NCI-H1417 treated with DMSO at 0.1 percent for 48 hours (cell line): ENCODE measurements at places on chromosomes 7 and 10.

DNA sequence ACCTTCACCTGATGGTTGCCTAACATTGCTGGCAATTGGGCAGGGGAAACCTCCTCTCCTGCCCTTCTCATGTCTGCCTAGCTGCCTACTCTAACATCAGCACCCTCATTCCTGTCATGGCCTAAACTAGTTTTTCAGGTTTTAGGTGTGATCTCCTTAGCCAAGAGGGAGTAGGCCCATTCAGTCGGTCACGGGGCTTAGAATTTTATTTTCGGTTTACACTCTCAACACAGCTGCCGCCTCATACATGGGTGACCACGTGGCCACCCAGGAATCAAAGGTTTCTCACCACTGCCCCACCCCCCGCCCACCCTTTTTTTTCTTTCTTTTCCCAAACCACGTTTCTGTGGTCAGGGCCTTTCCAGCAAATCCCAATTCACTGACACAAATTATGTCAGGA is 97.2 kb downstream of the RALA start:
- no peak for DNase-seq

GRCh38 chr7:102101926-102102325 is 184.7 kb upstream of the SH2B2 start:
- DNase-seq = no peak

- no peak for DNase-seq
These were observed 30.8 kb downstream of the SGMS1 start for GRCh38 chr10:50592961-50593418.

DNA sequence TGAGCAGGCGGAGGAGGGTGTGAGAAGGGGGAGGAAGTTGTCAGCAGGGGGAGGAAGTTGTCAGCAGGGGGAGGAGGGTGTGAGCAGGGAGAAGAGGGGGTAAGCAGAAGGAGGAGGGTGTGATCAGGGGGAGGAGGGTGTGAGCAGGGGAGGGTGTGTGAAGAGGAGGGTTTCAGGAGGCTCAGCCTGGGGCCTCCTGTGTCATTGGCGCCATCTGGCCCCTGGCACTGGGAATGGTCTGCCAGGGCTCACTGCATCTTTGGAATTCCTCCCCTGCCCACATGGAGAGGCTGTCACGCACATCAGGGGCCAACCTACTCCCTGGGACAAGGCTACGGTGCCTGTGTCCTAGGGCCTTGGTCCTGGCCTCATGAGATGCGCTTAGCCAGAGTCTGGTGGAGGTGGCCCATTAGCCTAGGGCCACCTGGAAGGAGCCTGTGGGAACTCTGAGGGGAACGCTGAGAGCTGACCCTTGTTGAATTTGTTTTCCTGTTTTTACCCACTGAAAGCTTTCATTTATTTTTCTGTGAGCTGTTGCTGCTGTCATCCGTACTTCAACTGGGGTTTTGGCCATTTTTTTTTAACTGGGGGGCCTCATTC is 18.0 kb downstream of the CAMK2B start:
- no peak for DNase-seq

GRCh38 chr7:32479574-32480200 is 10.5 kb downstream of the LSM5 start:
- no peak for DNase-seq

GRCh38 chr10:82409671-82410070 is 534.7 kb downstream of the NRG3 start:
- DNase-seq = no peak

DNA sequence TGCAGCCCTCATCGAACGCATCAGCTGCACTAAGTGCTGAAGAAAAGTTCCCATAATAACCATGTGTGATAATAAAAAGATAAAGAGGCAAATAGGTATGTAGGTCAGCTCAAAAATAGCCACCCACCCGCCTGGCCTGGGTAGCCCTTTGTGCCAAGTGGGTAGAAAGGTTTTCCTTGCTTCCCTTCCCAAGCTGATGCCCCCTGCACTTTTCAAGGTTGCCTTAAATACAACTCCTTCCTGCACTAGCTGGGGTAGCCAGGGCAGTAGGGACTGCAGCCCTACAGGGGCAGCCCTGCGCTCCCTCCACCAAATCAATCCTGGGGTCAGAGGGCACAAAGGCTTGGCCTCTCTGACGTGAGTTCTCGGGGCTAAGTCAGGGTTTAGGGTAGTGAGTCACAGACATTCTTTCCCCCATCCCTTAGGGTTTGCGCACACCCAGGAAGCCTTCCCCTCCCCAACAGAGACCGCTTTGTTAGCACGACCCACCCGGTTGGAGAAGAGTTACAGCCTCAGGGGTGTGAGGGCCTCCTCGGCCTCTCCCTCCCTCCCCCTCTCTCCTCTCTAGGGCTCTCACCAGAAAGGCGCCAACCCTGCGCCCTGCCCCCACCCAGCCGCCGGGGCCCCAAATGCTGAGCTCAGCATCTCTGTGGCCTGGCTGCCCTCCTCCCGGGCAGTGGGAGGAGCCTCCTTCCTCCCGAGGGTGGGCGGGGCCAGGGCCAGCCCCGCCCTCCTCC is 13.3 kb upstream of the DDIT4 start:
- DNase-seq = peak; percentile 25

GRCh38 chr10:644076-644942 is 45.2 kb downstream of the DIP2C start:
- no peak for DNase-seq

DNA sequence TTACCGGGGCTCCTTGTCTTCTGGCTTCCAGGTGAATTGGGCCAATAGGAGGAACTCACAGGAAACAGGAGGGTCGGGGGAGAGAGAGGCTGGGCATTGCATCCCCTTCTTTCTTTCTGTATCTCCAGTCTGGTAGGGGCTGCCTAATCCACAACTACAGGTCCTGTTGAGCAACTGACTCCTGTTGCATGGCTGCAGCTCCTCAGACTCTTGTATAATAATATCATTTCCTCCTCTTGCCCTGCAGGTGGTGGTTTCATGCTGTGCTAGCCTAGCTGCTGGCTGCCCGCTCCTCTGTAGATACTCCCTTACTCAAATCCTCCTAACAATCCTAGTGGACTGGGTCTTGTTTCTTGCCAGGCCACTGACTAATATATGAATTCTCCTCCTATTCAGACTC is 276.5 kb upstream of the SMIM30 start:
- no peak for DNase-seq

GRCh38 chr7:41002741-41003610 is 699.9 kb downstream of the INHBA start:
- no peak for DNase-seq

DNA sequence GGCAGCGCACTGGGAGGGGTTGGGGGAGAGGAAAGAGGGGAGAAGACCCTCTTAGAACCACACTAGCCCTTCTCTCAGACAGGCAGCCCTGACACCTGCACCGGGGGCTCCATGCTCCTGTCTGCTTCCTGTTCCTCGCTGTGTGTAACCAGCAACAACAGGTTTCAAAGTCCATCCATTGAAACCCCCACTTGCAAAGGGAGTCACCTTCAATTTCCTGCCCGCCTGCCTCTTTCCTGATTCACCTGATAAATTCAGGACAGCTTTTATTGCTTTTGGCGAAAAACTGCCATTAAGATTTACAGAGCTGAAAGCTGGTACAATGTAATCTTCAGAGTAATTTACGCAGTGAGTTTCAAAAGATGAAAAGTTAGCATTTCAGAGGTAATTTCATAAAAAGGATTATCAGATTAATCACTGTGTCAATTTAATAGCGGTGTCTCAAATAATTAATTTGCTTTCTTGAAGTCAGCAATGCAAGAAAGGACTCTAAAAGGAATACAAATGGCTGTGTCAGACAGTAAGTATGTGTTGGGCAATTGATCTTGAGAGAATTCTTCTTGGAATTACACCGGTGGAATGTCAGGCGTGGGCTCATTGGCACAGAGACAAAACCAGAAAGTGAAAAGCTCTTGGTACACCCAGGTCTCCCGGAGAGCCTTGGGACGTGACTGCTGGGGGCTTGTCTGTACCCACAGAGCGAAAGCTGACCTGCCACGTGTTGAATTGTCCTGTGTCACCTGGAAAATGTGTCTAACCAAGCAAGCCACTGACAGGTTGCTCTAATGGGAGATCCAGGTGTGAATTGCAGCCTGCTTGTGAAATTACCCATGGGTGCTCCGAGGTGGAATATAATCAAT is 60.7 kb downstream of the TMEM209 start:
- peak; percentile 10 for DNase-seq

- DNase-seq = no peak
These were observed 3.1 kb upstream of the HILPDA start for GRCh38 chr7:128452552-128452951.

GRCh38 chr7:113799896-113800295 is 118.9 kb downstream of the PPP1R3A start:
- peak; percentile 100 for DNase-seq

- DNase-seq = no peak
These were observed 3.0 kb upstream of the BUB3 start for GRCh38 chr10:123150986-123151736.

GRCh38 chr7:41316410-41316809 is 386.5 kb downstream of the INHBA start:
- no peak for DNase-seq

GRCh38 chr7:34138483-34138882 is 233.1 kb downstream of the BMPER start:
- DNase-seq = no peak

- no peak for DNase-seq
These were observed 83.5 kb downstream of the FAS start for GRCh38 chr10:89074120-89074519.

- no peak for DNase-seq
These were observed 32.6 kb downstream of the PDZD8 start for GRCh38 chr10:117342641-117343040.

- DNase-seq = no peak
These were observed 34.2 kb upstream of the IGFBP3 start for GRCh38 chr7:45955286-45955685.

- no peak for DNase-seq
These were observed 142.1 kb downstream of the PAXIP1 start for GRCh38 chr7:154860621-154861375.

DNA sequence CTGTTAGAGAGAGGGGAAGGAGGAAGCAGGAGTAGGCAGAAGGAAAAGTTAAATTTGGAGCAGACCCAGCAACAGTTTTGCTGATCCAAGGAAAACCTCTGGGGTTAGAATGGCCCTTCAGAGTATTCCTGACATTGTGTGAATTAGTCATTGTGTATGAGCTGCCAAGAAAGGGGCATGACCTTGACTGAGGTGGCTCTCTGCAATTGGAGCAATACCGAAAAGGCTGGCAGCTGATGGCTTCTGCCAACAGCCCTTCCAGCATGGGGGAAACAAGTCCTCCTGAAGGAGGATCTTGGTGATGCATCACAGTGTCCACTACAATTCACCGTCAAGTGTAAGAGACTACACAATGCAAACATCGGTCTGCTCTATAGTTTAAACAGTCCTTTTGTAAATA is 20.6 kb upstream of the WASL start:
- DNase-seq = no peak

- no peak for DNase-seq
These were observed 87.8 kb downstream of the NRCAM start for GRCh38 chr7:108368466-108368865.

DNA sequence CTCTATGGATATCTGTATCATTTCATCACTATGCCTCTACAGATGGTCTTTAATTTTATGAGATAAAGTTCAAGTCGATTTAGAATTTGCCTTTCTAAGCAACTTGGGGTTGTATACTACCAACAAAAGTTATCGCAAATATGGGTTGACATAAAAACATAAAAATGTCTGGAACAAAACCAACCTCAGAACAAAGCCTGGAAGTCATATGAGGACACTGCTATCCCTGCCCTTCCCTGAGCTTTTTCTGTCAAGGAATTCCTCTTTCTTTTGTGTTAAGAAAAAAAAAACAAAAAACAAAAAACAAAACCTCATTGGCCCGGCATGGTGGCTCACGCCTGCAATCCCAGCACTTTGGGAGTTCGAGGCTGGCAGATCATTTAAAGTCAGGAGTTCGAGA is 319.3 kb downstream of the CAMK1D start:
- no peak for DNase-seq

DNA sequence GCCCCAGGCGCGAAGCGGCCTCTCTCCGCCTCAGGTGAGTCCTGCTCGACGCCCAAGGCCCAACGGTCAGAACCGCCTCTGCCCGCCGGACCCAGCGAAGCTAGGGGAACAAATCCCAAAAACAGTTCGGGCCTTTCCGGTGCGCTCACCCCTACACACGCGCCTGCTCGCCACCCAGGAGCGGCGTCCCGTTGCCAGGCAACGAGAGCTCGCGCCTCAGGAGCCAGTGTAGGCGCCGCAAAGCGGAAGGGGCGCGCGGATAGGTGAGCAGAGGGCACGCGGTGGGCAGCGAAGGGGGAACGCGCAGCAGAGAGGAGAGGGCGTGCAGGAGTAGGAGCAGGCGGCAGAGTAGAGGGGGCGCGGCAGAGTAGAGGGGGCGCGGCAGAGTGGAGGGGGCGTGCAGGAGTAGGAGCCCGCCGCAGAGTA is at the start of the genes DYDC1 and DYDC2:
Gene DYDC1, minus strand, starts transcription at position 193 of the 426 bp plus-strand sequence. CDS start 4,154 bp downstream, outside the sequence.
Gene DYDC2, plus strand, starts transcription at position 219 of the 426 bp plus-strand sequence. CDS start 5,663 bp downstream, outside the sequence.
- peak; percentile 29 for DNase-seq

- DNase-seq = no peak
These were observed 274.4 kb downstream of the IPMK start for GRCh38 chr10:57993302-57993701.

GRCh38 chr7:117118579-117119180 is 165.4 kb downstream of the ST7 start:
- DNase-seq = no peak

- no peak for DNase-seq
These were observed 66.2 kb upstream of the ARID5B start for GRCh38 chr10:61835069-61835945.

GRCh38 chr10:86190291-86190690 is 176.3 kb downstream of the GRID1 start:
- no peak for DNase-seq

GRCh38 chr10:88243202-88243744 is 339.8 kb downstream of the RNLS start:
- no peak for DNase-seq

DNA sequence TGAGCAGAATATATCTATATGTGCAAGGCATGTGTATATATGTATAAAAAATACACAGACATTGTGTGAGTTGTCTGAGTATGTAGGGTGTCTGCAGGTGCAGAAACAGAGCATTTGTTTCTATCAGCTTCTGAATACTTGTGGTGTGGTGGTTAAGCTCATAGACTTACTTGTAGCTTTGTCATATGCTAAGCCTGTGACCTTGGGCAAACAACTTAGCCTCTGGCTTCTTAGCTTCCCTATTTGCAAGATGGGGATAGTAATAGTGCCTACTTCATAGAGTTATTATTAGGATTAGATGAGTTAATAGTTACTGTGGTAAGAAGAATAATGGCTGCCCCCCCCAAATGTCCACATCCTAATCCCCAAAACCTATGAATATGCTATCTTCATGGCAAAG is 28.2 kb upstream of the PAX2 start:
- no peak for DNase-seq

- no peak for DNase-seq
These were observed 245.9 kb upstream of the HGF start for GRCh38 chr7:82015751-82016150.

DNA sequence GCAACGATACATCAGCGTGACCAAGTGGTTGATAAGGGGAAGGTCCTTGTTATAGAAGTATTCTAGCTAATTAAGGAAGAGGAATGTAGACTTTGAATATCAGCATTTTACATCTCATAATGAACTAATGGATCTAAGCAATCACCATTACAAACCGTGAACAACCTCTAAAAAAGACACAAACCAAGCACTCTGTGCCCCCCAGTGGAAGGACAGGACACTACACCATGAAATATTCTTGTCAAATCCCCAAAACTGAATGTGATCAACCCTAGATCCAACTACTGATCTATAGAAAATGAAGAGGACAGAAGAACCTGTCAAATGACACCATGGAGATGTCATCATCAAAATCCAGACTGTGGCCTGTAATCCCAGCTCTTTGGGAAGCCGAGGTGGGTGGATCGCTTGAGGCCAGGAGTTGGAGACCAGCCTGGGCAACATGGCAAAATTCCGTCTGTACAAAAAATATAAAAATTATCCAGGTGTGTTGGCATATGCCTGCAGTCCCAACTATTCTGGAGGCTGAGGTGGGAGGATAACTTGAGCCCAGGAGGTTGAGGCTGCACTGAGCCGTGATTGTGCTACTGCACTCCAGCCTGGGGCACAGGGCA is 111.3 kb upstream of the CARD11 start:
- no peak for DNase-seq
